GM12865 (cell line): ENCODE measurements at places on chromosomes 11 and 22.
A peak's percentile ranks its signal among the peaks of the same experiment; 100 is the strongest.

DNA sequence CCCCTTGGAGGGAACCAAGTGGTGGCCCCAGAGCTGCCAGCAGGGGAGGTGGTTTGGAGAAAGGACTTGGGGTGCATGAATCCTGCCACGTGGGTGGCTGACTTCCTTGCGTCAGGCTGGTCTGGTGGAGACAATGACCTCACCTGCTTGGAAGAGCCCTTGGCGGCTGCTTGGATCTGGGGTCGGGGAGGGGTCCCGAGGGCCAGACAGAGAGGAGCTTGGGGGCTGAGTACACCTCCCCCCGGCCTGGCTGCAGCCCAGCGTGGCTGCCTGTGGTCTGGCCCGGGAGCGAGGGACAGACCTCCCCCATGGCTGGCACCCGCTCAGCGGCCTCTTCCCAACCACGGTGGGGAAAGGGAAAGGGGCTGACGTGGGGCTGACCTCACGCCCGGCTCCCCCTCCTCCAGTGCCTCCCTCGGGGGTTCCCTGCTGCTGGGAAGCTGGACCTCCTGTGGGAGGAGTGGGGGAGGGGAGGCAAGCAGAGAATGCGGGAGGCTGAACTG lies 13.8 kb downstream of the LIF start:
- DNase-seq: no peak

DNA sequence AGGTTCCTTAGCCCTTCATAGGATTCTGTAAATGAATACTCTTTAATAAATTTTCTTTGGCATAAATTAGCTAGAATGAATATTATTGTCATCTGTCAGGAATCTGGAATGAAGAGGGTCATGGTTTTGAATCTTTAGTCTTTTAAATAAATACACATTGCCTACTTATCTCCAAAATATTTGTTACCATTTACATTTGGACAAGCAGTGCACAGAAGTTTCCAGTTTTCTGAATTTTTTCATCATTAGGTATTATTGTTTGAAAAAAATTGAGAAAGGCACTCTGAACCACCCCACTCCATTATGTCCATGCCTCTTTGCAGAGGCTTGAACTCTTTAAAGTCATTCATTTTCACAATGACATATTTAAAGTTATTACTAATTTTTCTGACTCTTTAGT lies 549.0 kb upstream of the LUZP2 start:
- DNase-seq: no peak

DNA sequence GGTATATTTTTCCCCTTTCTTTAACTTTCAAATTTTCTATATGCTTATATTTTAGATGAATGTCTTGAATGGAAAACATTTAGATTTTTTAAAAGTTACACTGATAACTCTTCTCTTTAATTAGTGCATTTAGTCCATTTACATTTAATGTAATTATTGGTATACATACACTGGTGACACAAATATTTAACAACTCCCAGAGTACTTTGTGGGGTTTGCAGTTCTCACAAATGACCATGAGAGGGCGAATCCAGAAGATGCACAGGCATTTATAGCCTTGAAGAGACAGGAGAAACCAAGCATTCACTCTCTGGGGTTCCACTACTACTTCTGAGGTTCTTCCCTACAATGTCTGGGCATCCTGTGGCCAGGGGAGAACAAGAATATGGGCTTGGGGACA lies 125.1 kb downstream of the TIMP3 start:
- peak; percentile 37 for DNase-seq

DNA sequence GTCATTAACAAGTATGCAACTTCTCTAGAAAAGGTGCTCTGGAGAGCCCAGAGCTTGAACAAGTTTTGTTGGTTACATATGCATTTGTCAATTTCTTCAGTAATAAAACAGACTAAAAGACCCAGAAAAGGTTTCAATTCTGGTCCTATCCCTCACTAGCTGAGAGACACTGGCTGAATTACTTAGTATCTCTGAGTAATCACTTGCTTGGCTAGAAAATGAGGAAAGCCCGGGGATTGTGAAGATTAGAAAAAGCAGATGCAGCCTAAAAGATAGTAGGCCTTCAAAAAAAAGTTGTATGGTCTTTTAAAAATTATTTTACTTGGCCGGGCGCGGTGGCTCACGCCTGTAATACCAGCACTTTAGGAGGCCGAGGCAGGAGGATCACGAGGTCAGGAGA lies 41.2 kb downstream of the MAPK1 start:
- DNase-seq: no peak
